ENCODE measurements at places on chromosomes 12 and 14.

DNA sequence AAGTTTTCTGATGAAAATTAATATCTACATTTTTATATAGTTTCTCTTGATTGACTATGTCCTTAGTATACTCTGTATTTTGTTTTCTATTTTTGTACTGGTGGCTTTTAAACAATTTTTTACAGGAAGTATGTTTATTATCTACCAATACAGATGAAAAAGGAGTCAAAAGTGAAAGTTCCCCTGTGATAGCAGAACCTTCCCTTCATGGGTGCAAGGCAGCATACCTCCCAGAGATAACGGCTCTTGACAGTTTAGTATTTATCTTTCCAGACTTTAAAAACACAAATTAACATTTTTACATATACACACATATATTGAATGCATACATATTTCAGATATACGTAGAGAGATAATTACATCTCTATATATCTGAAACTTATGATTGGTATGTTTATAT lies 17.1 kb upstream of the FAM234B start:
- DNase-seq, result no peak

DNA sequence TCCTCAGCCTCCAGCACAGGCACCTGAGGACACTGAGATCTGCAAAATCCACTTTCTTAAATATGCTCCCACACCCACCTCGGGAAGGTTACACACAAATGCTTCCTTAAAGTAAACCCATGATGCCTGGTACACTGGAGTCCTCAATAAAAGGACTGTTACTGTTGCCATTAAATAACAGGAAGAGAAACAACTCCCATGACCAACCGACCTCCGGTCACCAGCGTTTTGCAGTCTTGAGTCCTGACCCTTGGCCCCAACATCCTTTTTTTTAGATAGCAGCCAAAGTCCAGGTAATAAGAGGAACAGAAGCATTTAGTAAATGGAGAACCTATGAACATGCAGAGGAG lies 42.4 kb downstream of the ITPK1 start:
- DNase-seq, result no peak

- DNase-seq, result no peak
Measured at GRCh38 chr12:132610051-132610759, at the start of gene LRCOL1. LRCOL1 (minus strand) TSS chr12:132610582; CDS start chr12:132606251, 4,331 bp downstream.

DNA sequence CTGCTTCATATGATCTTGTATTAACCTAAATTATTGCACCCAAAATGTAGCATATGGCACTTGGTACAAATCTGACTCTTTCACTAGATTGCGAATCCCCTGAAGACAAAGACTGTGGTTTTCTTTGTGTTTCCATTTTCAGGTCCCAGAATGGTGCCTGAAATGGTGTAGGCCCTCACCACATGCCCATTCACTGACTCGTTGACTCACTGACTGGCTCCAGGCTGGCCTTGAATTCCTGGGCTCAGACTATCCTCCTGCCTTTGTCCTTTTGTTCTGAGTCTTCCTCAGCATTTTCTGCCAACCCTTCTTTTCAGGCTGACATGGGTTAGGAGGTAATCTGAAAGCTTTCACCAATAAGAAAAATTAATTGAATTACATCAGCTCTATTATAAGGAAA lies 368.7 kb upstream of the GARIN6 start:
- DNase-seq, result no peak

GRCh38 chr14:55418411-55418810 lies 6.8 kb upstream of the ATG14 start:
- DNase-seq, result no peak

GRCh38 chr14:30115756-30116155 lies 188.1 kb upstream of the PRKD1 start:
- no peak for DNase-seq

DNA sequence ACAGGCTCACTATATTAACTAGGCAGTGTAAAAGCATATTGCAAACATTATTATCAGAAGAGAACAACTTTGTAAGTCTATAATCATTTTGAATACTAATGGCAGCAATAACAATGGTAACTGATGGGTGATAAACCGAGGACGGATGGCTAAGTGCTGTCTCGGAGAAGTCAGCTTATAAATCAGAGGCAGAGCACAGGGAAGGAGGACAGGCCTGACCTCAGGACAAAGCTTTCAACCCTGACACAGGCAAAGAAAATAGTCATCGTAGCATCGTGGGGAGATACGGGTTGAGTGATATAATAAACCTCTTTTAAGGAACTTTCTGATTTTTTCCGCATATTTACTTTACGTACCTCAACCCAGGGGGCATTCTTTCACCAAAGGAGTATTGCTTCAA lies 48.4 kb downstream of the FLRT2 start:
- no peak for DNase-seq

- peak; percentile 37 for DNase-seq
Measured at GRCh38 chr12:82627799-82628198, 58.9 kb upstream of the TMTC2 start.

DNA sequence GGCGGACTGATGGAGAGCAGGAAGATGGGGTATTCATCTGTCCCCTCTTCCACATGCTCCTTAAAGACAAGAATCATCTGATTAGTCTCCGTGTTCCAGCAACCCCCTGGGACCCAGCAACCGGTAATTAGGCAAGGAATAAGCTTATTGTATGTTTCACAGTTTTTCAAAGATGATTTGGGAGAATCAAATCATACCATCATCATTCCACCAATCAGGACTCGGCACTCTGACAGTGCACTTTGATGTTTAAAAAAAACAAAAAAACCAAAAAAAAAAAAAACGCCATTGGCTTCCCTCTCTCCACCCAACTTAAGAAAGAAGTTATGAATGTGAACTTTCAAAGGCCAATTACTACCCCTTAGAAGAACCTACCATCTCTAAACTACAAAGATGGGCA lies 1.3 kb upstream of the DYNC1H1 start:
- no peak for DNase-seq

DNA sequence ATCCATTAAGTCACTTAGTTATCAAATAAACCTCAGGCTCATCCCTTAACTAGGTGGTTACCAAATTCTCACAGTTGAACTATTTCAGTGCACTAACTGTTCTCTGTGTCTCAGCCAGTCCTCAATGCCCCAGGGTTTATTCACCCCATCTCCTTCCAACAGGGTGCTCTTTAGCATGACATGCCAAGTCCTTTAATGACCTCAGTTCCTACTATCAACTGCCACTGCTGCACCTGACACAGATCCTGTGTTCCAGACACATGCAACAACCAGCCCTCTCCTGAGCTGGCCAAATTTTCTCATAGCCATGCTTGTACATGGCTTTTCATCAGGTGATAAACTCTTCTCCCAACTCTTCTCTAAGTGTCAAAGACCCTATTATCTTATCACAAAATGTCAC lies 80.0 kb downstream of the ATXN2 start:
- DNase-seq, result no peak

Measured in GM10248 (cell line).